ENCODE measurements at places on chromosomes 1 and 21.

- peak; percentile 86 for DNase-seq
Observed at GRCh38 chr1:3907031-3907534, 7.0 kb upstream of the C1orf174 start.

DNA sequence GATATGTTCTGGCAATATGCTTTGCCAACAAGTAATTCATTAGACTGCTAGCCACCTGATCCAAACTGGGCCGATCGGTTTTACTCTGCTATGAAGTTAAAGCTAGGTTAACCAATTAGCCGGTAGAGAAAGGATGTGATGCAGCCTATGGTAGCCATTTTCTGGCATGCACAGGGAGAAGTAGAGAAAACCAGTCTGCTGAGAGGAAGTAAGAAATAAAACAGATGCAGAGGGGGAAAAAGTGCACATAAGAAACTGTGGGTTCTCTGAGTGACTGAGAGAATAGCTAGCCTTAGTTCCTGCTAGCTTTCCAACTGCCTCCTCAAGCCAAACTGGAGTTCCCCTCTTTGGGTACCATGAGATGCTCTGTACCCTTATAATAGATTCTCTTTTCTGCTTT is 52.8 kb downstream of the ARID4B start:
- DNase-seq, result no peak

GRCh38 chr1:35748326-35748725 is 21.5 kb downstream of the CLSPN start:
- no peak for DNase-seq

DNA sequence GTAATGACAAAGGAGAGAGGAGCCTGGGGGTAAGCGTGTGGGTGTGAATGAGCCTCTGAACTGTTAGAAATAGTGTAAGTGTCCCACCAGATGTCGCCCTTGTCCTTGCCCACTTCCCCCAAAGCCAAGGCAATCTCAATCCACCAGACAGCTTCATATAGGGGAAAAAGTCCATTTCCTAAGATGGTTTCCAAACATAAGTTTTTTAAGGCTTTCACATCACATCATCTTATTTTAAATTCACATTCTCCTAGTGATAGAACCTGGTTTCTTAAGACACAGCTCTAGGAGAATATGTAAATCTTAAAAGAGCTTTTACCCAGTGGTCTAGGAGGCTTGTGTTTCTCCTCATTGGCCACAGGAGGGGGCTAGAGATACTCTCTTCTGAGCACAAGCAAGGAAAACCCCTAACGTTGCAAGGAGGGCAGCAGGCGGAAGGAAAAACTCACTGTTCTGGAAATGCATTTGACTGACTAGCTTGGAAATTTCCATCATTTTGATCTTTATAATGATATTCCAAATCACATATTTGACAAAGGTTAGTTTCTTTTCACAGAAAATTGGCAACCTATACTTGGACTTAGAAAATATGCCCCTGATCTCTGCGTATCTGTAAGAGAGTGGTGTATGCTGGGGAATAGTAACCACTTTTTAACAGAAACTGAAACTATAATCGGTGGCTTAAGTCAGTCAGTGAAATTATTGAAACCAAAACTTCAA is 51.9 kb upstream of the LPAR3 start:
- no peak for DNase-seq

DNA sequence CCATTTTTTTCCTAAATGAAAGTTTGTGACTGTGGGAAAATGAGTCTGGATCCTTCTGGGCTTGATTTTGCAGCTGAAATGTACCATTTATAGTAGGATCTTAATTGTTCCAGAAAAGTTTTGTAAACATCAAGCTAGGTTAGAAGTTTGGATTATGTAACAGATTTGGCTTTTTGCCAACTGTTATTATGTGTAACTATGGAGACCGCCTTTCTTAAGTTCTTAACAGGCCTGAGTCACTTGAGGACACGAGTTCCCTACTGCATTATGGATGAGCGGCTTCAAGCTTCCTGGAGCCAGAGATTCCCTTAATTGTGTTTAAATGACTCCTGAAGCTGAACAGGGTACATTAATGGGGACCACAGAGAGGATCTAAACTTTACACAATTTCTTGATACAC is 22.2 kb downstream of the SLC25A33 start:
- DNase-seq, result peak; percentile 95

- peak; percentile 25 for DNase-seq
Observed at GRCh38 chr1:30762930-30763650, 5.5 kb upstream of the LAPTM5 start.

- DNase-seq, result no peak
Observed at GRCh38 chr1:55468142-55468795, 253.1 kb upstream of the USP24 start.

DNA sequence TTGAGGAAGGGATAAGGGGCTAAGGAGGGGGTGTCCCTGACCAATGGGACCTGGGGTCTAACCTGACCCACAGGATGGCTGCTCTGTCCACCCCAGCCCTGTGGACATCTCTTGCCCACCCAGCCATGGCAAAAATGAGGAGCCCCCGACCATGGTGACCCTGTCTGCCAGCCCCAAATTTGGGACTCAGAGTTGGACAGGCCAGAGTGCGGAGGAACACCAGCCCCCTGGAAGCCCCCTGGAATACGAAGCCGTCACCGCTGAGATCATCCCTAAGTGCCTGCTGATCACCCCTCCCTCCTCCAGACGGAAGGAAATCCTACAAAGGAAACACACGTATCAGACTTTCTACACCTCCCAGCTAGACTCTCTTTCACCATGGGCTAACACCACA is 119.3 kb downstream of the SIK1 start:
- no peak for DNase-seq

DNA sequence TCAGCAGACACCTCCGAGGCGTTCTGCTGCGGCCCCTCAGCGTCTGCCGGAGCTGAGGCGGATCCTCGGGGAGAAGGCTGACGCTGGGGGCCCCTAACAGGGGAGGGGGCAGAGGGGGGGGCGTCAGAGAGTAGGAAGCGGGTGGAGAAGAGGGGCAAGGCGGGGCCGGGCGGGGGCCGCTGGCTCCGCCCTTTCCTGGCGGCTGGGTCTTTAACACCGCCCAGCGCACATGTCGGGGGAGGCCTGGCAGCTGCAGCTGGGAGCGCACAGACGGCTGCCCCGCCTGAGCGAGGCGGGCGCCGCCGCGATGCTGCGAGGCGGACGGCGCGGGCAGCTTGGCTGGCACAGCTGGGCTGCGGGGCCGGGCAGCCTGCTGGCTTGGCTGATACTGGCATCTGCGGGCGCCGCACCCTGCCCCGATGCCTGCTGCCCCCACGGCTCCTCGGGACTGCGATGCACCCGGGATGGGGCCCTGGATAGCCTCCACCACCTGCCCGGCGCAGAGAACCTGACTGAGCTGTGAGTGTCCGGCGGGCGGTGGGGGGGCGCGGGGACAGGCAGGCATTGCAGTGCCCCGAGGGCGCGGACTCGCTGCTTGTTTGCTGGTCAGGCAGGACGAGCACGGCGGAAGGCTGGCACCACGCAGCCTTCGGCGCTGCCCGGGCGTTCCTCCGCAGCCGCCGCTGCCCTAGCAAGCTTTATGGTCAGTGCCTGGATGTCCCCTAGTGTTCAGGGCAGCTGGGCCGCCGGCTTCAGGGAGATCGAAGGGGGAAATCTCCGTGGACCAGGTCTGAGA is at the start of gene NTRK1:
TSS of gene NTRK1 (plus strand) at position 238 of the 796 bp plus-strand sequence. CDS start at position 308, 70 bp downstream.
- peak; percentile 93 for DNase-seq

GRCh38 chr21:17597680-17598079 is 15.0 kb downstream of the BTG3 start:
- no peak for DNase-seq

GRCh38 chr1:56034847-56035481 is 544.4 kb downstream of the PLPP3 start:
- peak; percentile 25 for DNase-seq

All from osteoblast (primary cell).